ENCODE measurements at places on chromosomes 1 and 21.

- DNase-seq = no peak
These were observed 9.4 kb downstream of the SOD1 start for GRCh38 chr21:31668651-31669491.

GRCh38 chr1:117846674-117847425, 82.6 kb downstream of the GDAP2 start:
- DNase-seq = no peak

GRCh38 chr1:115189814-115190539, 100.7 kb upstream of the TSPAN2 start:
- DNase-seq = peak; percentile 97

GRCh38 chr1:63101336-63101735, 221.0 kb upstream of the FOXD3 start:
- peak; percentile 26 for DNase-seq

DNA sequence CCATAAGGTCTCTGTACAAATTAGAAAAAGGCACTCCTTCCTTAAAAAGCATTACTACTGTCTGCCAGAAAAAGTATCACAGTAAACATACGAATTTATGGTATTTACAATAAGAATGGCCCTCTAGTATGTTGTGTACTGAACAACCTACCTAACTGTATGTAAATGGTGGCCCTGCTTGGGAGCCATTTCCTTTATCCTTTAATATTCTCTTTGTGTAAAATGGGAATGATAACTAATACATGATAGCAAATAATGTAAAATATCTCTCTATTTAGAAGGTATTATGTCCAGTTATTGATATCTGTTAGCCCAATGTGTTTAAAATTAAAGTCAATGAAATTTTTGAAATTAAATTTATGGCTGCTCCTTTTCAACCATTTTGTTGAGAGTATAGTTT, 5.2 kb downstream of the DR1 start:
- no peak for DNase-seq

DNA sequence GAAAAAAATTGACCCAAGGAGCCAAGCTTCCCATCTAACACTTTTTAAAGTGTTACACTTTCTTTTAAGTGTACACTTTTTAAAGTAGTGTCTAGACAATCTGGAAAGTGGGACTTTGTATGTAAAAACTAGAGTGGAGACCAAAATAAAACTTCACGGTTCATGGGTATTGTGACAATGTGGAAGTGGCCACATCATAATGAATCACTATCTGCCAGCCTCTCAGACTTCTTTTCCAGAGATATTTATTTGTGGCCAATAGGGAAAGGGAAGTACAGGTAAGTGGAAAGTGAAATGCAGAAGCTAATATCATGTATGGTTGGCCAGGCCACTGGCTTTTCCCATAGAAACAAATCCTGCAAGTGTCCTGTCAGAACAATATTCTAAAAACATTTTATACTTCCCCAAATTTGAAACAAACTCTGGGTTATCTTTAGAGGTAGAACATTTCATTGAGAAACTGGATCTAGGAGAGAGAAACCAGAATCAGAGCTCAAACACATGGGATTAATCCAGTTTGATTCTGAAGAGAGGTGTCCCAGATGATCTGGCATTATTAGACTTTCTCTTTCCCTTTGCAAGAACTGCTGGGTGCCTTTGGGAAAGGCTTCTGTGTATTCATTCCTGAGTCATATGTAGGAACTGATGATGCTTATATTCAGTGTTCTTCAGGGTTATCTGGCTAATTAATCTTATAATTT, 2.0 kb downstream of the TNFSF18 start:
- DNase-seq = peak; percentile 37

- DNase-seq = no peak
These were observed 12.0 kb upstream of the RHOU start for GRCh38 chr1:228723287-228723686.

DNA sequence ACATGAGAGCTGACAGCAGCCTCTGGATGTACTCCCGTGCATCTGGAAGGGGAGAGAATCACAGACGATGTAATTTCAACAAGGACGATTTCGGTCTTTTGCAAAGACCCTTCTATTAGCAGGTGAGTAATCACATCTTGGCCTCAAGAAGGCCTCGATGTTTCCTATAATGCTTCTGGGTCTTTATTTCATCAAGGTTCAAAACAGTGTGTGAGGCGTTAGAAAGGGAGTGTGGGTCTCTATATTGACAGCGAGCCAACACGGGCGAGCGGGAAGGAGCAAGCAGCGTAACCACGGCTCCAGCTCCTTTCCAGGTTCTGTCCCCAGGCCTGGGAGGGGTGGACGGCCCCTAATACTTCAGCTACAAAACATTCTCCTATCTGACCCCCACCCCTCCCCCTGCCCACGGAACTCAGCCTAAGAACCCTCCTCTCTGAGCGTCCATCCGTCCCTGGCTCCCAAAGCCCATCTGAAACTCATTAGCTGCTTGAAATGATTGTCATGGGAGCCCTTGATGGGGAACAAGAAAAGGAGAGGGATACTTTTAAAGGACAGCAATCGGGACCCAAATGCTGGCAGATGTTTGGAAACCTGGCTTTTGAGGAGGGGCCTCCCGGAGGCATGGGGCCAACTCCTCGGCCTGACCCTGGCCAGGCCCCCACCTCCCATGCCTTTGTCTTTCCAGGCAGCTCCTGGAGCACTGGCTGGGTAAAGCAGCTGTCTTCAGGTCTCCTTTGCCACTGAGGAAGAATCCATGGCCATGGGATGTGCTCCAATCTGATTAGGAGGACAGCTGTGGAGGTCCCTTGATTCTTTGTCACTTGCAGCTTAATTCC, 250.8 kb downstream of the FOXD2 start:
- no peak for DNase-seq

DNA sequence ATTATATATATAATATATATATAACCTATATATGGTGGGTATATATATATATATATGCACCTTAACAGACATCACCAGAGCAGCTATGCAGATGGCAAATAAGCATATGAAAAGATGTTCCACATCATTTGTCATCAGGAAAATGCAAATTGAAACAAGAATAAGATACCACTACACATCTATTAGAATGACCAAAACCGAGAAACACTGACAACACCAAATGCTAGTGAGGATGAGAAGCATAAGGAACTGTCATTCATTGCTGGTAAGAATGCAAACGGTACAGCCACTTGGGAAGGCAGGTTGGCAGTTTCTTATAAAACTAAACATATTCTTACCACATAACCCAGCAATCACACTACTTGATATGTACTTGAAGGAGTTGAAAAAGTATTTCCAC, 219.8 kb upstream of the PRMT6 start:
- DNase-seq = no peak

DNA sequence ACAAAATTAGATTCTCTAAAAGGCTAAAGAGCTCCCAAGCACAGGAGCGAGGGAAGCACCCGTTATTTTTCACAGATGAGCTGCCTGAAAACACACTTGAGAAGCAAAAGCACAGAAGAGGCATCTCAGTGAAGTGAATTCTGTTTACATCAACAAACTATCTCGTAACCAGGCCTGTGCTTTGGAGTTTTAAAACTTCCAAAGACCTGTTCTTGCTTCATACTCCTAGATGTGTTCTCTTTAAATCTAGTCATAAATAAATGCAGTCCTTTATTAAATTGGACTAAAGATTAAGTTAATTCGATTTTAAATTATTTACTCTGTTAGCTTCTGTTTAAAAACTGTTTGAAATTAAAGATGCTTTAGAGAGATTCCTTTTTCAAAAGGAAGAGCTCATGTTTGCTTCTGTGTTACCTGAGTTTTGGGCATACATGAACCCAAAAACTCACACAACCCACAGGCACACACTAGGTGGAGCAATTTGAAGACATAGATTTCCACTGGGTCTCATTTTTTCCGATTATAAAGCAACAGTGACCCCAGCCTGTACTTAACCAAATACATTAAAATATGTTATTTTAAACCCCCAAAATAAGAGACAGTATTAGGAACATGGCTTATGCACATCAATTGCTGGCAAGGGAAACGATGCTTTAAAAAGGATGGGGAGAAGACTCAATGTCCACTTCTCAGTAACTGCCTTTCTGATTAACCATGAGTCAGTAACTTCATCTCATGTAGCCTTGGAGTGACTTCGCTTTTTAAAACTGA, 648.2 kb downstream of the SMYD3 start:
- no peak for DNase-seq

DNA sequence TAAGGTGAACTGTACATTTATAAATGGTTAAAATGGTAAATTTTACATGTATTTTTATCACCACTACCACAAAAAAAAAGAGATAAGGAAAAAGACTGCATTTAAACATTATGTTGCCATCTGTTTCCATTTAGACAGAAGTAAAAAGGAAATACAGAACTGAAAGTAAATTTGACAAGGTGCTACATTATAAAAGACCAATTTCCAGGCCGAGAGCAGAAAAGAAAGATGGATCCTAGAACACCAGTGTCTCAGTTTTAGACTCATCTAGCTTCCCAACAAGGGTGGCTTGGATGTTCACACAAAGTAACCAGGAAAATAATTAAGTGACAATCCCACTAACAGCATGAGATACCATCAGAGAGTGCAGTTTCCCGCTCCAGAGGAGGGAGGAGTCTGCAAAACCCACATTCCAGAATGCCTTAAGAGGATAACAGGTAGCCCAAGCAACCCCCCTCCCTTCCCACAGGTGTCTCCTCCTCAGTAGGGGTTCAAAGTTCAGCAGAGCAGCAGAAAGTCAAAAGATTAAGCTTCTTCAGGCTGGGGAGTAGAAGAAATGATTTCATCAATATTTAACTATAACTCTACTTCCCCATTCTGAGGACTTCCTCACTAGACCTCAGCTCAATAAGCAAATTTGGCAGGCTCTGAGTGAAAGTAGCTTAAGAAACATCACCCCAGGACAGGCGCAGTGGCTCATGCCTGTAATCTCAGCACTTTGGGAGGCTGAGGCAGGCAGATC, 11.8 kb downstream of the TPM3 start:
- DNase-seq = no peak

GRCh38 chr1:36506276-36506920, 23.7 kb upstream of the CSF3R start:
- DNase-seq = no peak

DNA sequence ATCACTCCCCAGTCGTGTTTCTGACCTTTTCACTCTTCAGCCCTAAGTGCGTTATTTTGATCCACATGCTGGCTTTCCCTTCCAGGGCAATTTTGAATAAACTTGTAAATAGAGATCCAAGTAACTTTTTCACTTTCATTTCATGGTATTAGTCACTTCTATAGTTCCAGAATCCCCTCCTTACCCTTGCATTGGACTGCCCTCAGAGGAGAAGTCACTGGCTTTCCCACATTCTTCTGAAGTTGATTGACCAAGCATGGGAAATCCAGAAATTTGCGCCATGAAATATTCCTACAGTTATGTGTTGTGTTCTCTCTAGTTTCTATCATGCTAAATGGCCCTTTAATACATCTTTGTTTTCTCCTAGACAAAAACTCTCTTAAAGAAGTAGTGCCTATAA, 177.3 kb upstream of the GORAB start:
- peak; percentile 15 for DNase-seq

DNA sequence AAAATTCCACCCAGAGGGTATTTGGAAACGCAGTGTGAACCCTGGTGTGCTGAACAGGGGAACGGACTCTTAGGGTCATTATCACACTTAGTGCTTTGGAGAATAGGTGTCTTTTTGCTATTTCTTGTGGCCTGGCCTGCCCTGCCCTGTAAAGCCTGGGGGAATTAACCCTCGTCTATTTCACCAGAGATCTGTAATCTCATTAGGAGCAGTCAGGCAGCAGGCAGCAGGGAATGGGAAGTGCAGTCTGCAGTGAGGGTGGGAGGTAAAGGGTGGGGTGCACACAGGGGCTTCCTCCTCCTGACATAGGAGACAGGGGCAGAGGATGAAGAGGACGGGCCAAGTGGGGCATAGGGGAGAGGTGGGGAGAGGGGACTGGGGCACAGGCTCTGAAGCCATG, 1.1 kb upstream of the SLC1A7 start:
- DNase-seq = no peak

DNA sequence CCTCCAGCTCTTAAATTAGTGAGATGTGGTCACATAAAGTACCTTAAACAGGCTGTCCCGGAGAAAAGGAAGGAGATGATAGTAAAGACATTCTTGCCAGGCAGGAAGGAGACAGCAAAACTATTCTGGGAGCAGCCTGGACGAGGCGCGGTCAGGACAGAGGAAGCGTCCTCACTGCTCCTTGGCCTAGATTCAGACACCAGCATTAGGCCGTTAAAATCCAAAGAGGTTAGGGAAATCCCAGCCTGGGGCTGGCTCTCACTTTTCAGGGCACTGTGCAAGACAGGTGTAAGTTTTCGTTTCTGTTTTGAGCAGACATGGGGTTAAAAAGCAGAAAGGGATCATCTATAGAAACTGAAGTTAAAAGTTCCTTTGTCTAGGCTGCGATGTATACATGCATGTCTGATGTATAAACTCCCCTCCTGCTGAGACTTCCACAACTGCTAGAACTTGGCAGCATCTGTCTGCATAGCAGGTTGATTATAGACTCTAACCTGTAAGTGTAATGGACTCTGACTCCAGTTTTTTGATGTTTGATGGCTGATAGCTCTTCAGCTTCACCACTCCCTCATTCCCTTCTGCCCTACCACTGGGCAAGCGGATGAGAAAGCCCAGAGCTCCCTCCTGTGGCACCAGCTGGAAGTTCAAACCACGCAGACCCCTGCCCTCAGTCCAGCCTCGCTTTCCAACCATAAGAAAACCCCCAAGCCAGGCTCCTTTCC, 21.5 kb downstream of the STPG1 start:
- DNase-seq = peak; percentile 33

DNA sequence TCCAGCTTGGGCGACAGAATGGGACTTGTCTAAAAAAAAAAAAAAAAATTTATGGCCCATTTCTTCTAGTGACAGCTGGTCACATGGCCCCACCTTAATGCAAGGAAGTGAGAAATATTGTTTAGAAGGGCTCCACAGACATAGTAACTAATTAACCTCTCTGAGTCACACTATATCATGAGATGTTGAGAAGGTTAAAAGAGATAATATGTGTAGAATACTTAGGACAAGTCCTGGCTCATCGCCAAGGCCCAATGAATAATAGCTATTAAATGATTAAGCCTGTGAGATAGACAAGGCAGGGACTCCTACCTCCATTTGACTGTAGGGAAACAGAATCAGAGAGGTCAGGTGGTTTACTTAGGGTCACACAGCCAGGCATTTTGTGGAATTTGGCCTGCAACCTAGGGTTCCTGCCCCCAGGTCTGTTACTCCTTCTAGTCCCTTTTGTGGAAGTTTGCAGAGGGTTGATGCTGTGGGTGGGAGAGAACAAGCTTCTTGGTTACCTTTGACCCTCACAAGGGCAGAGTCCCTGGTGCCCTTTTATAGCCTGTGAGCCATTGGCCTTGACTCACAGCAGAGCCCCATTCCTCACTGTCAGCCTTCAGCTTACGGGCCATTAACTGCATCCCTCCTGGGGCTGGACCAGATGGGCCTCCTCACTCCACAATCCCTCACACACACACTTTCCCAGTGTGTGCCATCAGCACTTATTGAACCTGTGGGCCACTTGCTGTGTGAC, 48.5 kb downstream of the OPRD1 start:
- peak; percentile 92 for DNase-seq

GRCh38 chr1:165852871-165853270, 25.5 kb downstream of the UCK2 start:
- DNase-seq = no peak

- no peak for DNase-seq
These were observed at the start of gene RIIAD1 for GRCh38 chr1:151720974-151721787. TSS of gene RIIAD1 (plus strand) at chr1:151721522. CDS start at chr1:151721537, 15 bp downstream.

DNA sequence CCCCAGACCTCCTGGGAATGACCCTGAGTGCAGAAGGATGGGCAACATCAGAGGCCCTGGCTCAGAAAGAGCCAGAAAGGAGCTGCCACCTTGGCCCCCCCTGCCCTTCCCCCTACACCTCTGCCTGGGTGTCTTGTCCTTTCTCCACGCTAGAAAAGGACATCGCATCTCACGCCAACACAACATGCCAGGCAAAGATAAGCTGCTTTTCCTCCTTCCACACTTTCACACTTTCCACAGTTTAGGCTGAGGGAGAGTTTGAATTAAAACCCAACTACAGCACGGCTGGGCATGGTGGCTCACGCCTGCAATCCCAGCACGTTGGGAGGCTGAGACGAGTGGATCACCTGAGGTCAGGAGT, 109.5 kb downstream of the SPSB1 start:
- no peak for DNase-seq

Data from kidney glomerular epithelial cell (primary cell).